Activated CD8-positive, alpha-beta memory T cell treated with anti-CD3 and anti-CD28 coated beads, Interleukin-2, amount 50 U/mL, for 48 hours (primary cell): ENCODE measurements at places on chromosomes 11 and 22.

GRCh38 chr22:30308518-30309230 is 18.1 kb downstream of the TBC1D10A start:
- no peak for DNase-seq

DNA sequence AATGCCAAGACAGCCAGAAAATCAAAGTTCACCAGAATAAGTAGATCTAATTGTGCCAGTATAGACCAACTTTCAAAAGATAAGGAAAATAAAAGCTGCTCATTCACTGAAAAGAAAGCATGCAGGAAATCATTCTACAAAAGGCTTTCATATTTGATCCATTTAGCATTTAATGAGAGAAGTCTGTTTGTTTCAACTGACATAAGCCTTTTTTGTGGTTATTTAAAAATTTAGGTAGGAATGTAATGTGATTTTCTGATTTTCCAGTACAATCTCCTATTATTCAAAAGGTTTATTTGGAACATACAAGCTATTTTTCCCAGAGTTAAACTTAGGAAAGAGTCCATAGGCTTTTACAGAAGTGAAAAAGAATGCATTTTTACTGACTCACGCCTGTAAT is 92.7 kb downstream of the SBF2 start:
- DNase-seq: no peak

DNA sequence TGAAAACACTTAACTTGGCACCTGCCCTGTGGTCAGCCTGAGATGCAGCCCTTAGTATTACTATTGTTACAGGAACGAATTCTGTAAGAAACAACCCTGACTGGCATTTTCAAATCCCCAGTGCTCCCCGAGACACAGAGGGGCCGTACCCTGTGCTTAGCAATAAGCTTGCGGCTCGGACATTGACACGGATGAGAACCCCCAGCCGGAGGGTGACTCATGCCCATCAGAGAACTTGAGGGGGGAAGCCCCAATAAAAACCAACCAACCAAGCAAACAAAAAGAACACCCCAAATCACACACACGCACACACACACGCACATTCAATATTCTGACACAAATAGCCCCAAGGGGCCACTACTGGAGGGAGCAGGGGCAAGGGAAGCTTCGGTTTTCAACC is 63.8 kb downstream of the SHISAL1 start:
- peak; percentile 36 for DNase-seq

DNA sequence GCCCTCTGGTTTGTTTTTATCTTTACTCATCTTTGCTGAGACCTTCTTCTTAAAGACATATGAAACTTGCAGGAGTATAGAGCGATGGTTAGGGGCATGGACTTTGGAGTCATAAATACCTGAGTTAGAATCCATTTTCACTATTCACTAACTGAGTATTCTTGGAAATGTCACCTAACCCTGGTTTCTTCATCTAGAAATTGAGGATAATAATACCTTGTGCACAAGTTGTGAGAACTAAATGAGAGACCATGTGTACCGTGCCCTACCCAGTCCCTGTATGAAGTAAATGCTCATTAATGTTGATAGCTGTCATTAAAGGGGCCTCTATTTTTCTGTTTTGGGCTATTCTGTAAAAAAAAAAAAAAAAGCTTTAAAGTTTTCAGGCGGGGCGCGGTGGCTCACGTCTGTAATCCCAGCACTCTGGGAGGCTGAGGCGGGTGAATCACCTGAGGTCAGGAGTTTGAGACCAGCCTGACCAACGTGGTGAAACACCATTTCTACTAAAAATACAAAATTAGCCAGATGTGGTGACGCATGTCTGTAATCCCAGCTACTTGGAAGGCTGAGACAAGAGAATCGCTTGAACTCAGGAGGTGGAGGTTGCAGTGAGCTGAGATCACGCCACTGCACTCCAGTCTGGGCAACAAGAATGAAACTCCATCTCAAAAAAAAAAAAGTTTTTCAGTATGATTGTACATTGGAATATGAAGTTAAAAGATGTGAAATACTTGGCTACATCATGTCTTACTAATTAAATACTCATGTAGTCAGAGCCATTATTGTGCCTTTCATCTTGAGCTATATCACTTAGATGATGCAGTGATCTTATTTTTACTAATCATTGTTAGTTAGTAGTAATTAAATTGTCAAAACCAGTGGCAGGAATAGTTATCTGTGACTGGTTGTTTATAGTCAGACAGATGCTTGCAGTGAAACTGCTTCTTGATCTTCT is 95.0 kb downstream of the AMOTL1 start:
- DNase-seq: no peak

- no peak for DNase-seq
These were observed 609.9 kb downstream of the BUD13 start for GRCh38 chr11:116162886-116163230.

DNA sequence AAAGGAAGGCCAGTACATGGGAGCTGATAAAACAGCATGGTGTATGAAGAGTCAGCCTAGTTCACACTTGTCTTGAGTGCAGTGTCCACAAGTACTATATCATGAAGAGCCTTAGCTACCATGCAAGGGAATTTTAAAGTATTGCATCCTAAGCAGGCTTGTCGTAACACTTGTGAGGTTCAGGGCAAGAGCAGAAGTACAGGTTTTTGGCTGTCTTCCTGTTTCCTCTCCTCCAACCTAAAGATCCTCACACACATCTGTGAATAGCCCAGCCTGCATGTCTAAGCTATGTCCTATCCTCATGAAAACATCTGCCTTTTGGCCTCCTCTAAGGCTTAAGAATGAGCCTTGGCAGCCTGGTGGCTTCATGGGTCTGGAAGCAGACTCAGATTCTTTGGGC is 34.6 kb upstream of the TMEM123 start:
- no peak for DNase-seq

DNA sequence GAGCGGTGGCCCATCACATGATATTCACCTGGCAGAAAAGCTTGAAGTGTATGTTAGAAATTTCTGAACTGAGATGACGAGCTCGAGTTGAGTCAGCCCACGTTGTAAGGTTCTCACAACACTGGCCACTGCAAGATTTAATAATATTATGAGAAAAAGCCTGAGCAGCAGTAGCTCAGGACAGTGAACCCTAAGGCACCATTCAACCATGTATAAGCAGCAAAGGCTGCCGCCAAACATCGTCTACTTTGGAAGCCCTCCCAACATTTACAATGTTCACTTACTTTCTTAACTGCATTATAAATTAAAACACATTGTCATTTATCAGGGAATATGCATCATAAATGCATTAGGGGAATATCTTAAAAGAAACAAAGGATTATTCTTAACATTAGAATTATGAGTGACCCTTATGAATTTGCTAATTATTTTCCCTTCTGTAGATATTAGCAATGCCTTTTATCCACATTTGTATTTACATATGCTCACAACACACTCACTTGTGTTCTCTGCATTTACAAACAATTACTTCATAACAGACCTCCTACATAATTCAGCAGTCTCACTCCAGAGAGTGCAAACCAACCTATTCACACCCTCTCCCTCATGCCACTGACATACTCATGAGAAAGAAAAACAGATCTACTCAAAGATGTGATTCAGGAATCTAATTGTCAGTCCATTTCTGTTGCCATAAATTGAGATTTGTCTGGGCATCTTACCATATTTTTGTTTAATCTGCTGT is 57.7 kb upstream of the CARD18 start:
- no peak for DNase-seq

DNA sequence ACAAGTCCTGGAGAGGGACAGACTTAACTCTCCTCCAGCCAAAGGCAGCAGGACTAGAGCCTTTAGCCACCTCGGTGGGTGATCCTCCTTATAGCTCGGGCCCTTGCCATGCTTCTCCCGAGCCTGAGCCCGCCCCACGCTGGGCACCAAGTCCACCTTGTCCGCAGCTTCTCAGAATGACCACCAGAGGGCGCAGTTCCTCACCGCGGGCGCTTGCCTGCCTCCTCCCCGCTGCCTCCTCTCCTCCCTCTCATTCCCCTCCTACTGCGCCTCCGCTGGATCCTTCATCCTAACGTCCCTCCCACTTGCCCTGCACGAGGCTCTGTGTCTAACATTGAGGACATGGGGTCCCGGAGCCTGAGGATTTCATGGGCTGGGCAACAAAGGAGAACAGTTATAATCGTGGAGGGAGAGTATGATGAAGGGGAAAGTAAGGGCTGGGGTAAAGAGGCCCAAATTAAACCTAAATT is 11.3 kb upstream of the MOGAT2 start:
- DNase-seq: peak; percentile 87

- DNase-seq: no peak
These were observed at the start of gene FSHB for GRCh38 chr11:30230714-30231113. Gene FSHB, plus strand, starts transcription at chr11:30231014. Its CDS starts 889 bp downstream, at chr11:30231903.

DNA sequence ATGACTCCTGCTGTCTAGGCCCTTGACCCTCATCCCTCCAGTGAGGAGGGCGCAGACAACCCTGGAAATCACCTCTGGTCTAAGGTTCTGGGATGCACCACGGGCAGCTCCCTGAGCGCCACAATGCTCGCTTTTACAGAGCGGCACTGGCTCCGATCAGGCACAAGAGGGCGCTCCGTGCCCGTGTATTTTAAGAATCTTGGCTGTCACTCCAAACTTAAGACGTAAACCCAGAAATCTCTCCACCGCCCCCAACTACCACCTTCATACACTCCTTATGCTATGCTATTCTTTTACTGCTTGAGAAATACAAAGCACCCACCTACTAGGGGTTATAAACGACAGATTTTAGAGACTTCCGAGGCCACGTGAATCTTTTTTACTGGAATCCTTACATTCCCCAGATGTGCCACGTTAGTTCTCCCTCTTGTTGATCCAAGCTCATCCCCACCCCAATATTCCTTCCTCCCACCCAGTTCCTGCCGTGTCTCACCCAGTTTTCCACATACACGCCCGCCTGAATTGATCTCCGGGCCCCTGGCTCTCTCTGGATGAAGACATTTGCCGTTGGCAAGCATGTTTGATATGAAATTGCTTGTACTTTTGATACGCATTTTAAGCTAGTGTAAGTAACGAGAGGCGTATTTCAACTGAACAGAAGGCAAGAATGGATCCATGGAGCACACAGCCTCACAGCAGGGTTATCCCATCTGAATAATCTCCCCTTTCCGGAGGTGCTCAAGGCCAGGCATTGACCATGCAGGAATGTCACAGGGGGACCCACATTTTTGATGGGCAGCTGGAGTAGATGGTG is 453.5 kb downstream of the OPCML start:
- DNase-seq: peak; percentile 69
